Activated CD4-positive, alpha-beta T cell treated with anti-CD3 and anti-CD28 coated beads, Interleukin-2, amount 10 ng/mL, durations not matched to agents 24 days and 14 days (primary cell): ENCODE measurements at places on chromosomes 3 and 15. TPM values are rescaled to one million over a fixed set of nuclear protein-coding genes. Genes with fewer than 3 reads are reported as not detected.

DNA sequence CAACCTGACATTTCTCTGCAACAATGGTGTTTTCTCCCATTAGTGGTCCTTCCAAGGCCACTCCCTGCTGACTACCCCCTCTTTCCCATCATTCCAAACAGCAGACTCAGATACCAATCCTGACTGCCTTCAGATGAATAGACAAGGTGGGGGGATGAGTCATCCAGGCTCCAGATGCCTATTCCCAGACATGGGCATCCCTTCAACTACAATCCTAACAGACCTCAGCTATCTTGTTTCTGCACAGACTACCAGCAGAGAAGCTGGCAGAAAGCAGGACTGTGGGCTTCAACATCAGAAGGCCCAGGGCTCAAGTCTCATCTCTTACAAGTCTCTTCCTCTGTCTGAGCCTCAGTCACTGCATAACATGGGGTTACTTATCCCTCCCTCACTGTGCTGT is 2.2 kb downstream of the RBP1 start:
- DNase-seq = no peak
- H3K36me3 ChIP-seq = no peaks in the 10 kb centered on the region
- no peak overlapping the region for H3K27ac ChIP-seq
- H3K4me3 ChIP-seq = no peak overlapping the region

GRCh38 chr3:108106031-108106430 is 15.2 kb upstream of the CD47 start:
- DNase-seq = peak; percentile 38
- peaks cover 12% of the 10 kb centered on the region for H3K4me1 ChIP-seq
- H3K27me3 ChIP-seq = peaks cover 31% of the 10 kb centered on the region
- H3K36me3 ChIP-seq = no peaks in the 10 kb centered on the region
- H3K4me3 ChIP-seq = no peak overlapping the region
- H3K27ac ChIP-seq = no peak overlapping the region

DNA sequence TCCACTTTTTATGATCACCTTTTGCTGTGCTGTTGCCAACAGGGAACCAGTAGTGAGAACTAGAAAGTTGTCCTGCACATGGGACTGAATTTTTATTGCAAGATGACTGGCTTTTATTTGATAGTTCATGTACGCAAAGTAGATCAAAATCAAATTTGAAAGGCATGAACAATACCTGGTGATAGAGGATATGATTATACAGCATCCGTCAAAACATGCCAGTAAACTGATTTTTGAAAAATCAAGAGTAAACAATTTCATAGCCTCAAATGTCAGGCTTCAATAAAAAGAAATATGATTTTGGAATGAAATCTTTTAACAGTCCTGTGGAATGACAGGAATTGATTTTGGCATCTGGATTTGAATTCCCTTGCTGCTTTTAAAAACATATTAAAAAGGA is 219.6 kb upstream of the LRRN1 start:
- H3K27me3 ChIP-seq = no peaks in the 10 kb centered on the region
- no peaks in the 10 kb centered on the region for H3K4me1 ChIP-seq
- no peaks in the 10 kb centered on the region for H3K36me3 ChIP-seq
- no peak overlapping the region for H3K4me3 ChIP-seq
- no peak overlapping the region for H3K27ac ChIP-seq

Gene ALS2CL
- total RNA-seq = 0.47 and 0.99 TPM in 2 replicates

DNA sequence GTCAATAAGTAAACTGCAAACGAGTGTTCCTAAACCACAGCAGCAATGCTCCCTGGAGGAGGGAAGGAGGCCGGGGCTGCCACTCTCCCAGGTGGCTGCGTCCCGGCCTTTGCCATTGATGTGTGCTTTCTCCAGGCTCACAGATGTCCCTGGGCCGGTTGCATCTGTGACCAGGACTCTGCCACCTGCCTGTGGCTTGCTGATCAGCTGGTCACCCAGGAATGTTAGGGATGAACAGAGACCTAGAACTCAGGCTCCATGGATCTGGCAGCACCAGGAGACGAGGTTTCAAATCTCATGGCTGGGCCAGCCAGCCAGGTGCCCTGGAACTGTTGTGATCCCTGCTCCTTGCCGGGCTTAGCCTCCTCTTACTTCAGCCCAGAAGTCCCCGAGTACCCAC is 65.7 kb downstream of the KLF15 start:
- H3K27ac ChIP-seq = no peak overlapping the region
- DNase-seq = no peak
- no peaks in the 10 kb centered on the region for H3K4me1 ChIP-seq
- no peak overlapping the region for H3K4me3 ChIP-seq

Gene CILP
- total RNA-seq = 0.02 TPM in 2 replicates

DNA sequence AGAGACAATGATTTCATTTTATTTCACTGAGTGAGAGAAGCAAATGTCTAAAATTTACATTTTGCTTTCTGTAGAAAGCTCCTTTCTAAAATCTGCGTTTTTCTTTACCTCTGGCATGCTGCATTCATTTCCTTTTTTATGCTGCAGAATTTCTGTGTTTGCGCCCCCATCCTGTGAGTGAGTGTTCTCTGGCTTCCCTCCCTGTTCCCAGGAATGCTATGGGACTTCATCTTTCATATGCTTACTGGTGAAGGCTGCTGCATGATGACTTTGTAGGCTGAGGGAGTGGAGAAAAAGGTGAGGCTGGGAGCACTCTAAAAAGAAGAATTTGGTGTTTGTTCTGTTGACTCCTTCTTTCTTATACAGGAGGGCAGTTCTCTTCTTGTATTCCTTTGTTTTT is 7.7 kb upstream of the TMC3 start:
- no peak overlapping the region for H3K4me3 ChIP-seq
- peaks cover 4% of the 10 kb centered on the region for H3K27me3 ChIP-seq
- peaks cover 6% of the 10 kb centered on the region for H3K4me1 ChIP-seq
- no peak overlapping the region for H3K27ac ChIP-seq

- no peaks in the 10 kb centered on the region for H3K27me3 ChIP-seq
- no peak for DNase-seq
- H3K4me3 ChIP-seq = no peak overlapping the region
- no peak overlapping the region for H3K27ac ChIP-seq
- peaks cover 5% of the 10 kb centered on the region for H3K36me3 ChIP-seq
Measured at GRCh38 chr3:68059628-68060152, 405.3 kb upstream of the SUCLG2 start.

DNA sequence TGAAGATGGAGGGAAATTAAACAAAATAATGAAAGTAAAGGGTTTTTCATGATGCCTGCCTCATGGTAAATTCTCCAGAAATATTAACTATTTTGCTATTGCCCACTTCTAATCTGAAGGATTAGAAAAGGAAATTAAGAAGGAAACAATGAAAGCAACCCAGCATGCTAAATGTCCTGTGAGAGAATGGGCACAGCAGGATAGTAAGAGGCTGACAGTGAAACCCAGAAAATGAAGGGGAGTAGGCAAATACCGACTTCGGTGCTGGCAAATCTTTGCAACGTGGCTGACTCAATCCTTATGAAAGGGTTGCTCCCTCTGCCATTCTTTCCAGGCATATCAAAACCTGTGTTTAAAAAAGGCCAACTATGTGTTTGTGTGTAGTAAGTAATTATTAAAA is 147.5 kb upstream of the SYNPR start:
- H3K27ac ChIP-seq = no peak overlapping the region
- H3K27me3 ChIP-seq = no peaks in the 10 kb centered on the region
- DNase-seq = no peak
- H3K4me1 ChIP-seq = no peaks in the 10 kb centered on the region

DNA sequence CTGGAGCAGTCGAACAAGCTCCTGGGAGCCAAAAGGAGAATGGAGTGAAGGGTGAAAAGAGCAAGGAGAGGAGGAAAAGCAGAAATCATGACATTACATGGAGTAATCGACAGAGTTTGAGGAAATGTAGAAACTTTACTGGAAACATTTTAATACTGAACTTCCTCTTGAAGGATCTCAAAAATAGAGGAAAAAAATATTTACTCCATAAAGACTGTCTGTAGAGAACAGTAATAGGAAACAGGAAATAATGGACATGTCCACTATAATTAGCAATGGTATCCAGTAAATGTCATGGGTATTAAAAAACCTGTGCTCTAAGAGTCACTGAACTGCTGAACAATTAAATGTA is 53.0 kb downstream of the TBC1D2B start:
- no peak overlapping the region for H3K27ac ChIP-seq
- no peak for DNase-seq
- no peak overlapping the region for H3K4me3 ChIP-seq
- peaks cover 5% of the 10 kb centered on the region for H3K4me1 ChIP-seq
- peaks cover 64% of the 10 kb centered on the region for H3K36me3 ChIP-seq
- H3K27me3 ChIP-seq = no peaks in the 10 kb centered on the region

DNA sequence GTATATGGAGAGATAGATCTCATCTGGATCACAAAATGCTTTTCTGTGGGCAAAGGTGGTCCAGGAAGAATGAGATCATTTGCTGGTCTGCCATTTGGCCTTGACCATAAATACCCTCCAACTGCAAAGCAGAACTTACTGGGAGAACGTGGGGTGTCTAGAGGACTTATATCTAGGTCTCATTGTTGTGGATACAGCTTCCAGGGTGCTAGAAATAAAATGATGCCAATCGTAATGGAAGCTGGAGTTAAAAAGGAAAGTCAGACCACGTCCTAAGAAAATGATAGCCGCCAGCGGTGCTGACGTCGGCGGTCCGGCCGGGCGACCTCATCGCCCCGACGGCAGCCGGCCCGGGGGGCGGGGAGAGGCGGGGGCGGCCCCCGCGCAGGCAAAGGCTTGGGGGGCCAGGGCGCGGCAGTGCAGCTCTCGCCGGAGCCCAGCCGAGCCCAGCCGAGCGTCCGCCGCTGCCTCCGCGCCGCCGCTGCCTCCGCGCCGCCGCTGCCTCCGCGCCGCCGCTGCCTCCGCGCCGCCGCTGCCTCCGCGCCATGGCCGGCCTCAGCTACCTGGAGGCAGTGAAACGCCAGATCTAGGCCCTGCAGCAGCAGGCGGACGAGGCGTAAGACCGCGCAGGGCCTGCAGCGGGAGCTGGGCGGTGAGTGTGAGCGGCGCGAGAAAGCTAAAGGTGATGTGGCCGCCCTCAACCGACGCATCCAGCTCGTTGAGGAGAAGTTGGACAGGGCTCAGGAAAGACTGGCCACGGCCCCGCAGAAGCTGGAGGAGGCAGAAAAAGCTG is 89.5 kb downstream of the EOMES start:
- H3K36me3 ChIP-seq = no peaks in the 10 kb centered on the region
- H3K4me1 ChIP-seq = peaks cover 30% of the 10 kb centered on the region
- peak; percentile 83 for DNase-seq
- H3K4me3 ChIP-seq = peak overlapping the region; percentile 85

- H3K4me1 ChIP-seq = peaks cover 4% of the 10 kb centered on the region
- DNase-seq = no peak
- H3K36me3 ChIP-seq = no peaks in the 10 kb centered on the region
Measured at GRCh38 chr3:195666-196065, 897 bp upstream of the CHL1 start.

Gene NLGN1
- total RNA-seq = not detected in 2 replicates

- DNase-seq = no peak
- H3K27ac ChIP-seq = no peak overlapping the region
- no peaks in the 10 kb centered on the region for H3K4me1 ChIP-seq
- H3K36me3 ChIP-seq = peaks cover 22% of the 10 kb centered on the region
- no peak overlapping the region for H3K4me3 ChIP-seq
Measured at GRCh38 chr3:172808969-172809546, 58.5 kb downstream of the ECT2 start.

Gene ENTPD3
- total RNA-seq = not detected in 2 replicates

Gene GOLGA8M
- 0.54 TPM in 1 of 2 replicates, not detected in the other for total RNA-seq

DNA sequence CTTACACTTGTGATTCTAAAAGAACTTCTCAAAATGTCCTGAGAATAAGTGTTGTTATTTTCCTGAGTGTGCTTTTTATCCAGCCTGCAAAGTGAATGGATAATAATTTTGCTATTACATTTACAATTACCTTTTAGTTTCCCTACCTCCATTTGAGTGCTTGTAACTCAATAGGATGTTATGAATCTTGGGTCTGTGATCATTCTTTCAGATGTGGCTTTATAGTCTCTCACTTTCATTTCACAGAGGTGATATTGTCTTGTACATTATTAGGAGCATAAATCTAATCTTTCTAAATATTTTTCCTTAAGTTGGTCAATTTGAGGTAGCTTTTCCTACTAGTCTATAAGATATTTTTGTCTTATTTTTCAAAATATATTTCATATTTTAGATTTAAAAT is 386.3 kb upstream of the EPHA6 start:
- DNase-seq = no peak
- H3K4me1 ChIP-seq = no peaks in the 10 kb centered on the region
- H3K4me3 ChIP-seq = no peak overlapping the region
- H3K27ac ChIP-seq = no peak overlapping the region

DNA sequence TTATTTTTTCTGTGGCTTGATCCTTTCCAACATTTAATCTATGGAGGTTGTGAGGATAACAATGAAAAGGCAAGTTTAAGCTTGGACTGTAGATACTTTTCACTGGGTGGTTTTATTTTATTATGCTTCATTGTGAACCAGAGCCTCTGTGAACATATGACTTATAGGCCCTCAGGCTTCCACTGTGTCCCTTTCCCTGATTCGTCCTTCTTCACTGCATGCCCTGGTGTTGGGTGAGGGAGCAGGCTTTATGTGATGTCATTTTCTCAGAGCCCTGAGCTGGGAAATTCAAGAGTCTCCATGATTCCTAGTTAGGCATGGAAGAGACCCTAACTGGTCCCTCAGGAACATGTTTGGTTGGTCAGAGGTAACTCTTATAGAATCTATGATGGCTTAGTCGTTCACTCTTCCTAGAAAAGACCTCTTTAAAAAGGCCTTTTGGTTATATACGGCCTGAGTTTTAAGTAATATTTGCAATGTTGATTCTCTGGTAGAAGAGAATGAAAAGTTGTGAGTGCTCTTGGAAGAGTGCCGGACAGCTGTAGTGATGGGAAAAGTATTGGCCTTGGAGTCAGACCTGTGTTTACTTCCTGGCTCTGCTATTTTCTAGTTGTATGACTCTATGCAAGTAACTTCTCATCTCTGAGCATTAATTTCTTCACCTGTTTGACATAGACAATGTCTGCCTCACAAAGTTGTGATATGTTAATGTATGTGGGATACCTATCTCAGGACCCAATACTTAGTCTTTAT is 168.4 kb downstream of the LPP start:
- H3K36me3 ChIP-seq = peaks cover 34% of the 10 kb centered on the region
- peaks cover 4% of the 10 kb centered on the region for H3K27me3 ChIP-seq
- peak overlapping the region; percentile 64 for H3K4me3 ChIP-seq
- no peak for DNase-seq
- H3K27ac ChIP-seq = peak overlapping the region; percentile 90

- H3K27me3 ChIP-seq = no peaks in the 10 kb centered on the region
- no peaks in the 10 kb centered on the region for H3K4me1 ChIP-seq
- DNase-seq = no peak
- H3K4me3 ChIP-seq = no peak overlapping the region
- no peak overlapping the region for H3K27ac ChIP-seq
Measured at GRCh38 chr3:4147556-4148118, 155.5 kb upstream of the SETMAR start.

Gene NAALADL2
- total RNA-seq = not detected in 2 replicates

Gene KAT2B
- total RNA-seq = 23.3 and 27.9 TPM in 2 replicates

DNA sequence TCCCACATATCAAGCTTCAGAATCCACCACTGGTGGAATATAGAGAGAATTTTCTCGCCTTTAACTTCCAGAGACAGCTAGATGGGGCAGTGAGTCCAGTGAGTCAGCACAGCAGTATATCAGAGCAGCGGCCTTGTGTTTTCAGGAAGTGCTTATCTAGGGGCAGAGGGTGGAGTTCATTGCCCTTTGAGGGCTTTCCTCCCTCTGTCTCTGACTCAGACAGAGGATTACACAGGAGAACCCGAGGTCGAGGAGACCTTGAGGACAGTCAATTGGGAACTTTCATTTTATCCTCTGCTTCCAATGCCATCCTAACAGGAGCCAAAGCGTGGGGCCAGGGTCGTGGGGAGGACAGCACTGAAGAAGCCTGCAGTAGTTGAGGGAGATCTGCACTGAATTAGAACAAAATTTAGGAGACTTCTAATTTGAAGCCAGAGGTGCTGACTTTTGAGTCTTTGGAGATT is 109.6 kb upstream of the UMPS start:
- H3K36me3 ChIP-seq = no peaks in the 10 kb centered on the region
- peak; percentile 74 for DNase-seq
- H3K4me1 ChIP-seq = peaks cover 24% of the 10 kb centered on the region

Gene SLC12A1
- total RNA-seq = not detected in 2 replicates
